ENCODE measurements at places on chromosomes 3 and 15.

DNA sequence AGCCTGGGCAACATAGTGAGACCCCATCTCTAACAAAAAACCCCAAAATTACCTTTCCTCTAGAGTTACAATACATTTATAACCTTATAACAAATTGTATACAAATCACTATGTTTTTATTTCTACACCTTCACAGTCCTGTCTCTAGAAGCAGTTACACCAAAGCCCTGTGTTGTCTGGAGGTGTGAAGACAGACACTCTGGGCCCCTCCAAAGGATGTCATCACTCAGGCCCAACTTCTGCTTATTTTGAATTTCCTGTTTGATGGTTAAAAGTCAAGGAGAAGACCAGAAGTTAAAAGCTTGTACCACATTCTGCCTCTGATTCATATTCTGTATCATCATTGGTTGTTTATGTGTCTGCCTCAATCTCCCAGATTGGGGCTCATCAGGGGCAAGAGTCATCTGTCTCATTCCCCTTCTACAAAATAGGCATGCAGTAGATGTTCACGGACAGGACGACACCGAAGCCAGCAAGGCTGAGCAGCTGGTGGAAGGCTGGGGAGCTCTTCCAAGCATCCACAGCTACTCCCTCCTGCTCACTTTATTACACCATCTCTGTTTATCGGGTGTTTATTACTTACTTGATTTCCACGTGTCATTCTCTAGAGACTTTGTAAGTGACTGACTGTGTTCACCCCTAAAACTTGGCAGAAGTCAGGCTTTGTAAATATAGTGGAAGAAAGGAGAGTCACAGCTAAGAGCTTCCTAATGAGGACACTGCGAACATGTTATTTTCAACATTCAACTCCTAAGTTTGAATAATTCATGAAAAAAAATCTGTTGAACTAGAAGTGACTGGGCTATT lies 136.8 kb upstream of the ANKRD28 start:
- DNase-seq, result no peak

DNA sequence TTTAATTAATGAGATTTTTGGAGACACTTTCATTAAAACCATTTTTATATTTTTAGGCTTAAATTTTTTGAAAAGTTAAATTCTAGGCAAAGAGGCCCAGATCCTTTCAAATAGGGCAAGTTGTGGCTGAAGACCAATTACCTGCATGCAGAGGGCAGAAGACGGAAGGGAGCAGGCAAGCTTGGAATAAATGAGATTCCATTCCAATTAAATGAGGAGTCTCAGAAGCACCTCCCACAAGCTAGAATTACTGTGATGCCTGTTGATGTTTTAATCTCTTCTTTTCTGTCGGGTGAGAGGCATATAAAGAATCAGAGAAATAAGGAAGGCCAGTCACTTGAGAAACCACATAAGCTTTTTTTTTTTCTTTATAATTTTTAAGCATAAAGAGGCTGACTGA lies 46.8 kb downstream of the KBTBD8 start:
- no peak for DNase-seq

GRCh38 chr3:32577174-32577573 lies 6.5 kb upstream of the DYNC1LI1 start:
- DNase-seq, result no peak

DNA sequence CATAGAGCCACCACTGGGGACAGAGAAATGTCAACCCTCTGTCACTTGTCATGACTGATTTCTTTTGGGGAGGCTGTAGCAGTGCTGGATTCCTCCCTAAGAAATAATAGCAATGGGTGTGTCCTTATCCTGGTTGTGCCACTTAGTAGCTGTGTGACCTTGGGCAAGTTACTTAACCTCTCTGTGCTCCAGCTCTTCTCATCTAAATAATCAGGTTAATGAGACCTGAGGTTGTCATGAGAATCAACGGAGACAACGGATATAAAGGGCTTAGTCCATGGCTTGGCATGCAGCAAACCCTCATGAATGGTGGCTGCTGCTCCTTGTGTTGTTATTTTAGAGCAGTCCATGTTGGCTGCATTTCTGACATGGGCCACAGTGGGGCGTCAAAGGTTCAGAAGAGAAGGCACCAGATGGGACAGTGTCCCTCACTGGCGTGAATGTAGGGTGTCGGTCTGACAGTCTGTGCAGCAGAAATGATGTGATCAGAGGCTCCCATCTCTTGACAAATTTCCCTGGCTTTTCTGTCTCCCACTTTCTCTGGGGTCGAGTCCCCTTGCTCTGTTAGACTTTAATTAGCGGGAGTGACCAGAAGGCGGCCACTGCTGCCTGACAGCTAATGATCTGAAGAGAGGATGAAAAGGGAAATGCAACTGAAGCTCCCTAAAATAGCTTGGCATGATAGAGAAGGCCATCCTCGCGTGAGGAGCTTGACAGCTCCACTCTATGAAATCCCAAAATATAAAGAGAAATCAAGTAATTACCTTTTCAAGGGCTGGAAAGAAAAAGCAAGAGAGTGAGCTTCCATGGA lies 209.4 kb downstream of the CADPS start:
- DNase-seq, result no peak

GRCh38 chr3:37256447-37256846 lies 82.1 kb upstream of the LRRFIP2 start:
- DNase-seq, result no peak

DNA sequence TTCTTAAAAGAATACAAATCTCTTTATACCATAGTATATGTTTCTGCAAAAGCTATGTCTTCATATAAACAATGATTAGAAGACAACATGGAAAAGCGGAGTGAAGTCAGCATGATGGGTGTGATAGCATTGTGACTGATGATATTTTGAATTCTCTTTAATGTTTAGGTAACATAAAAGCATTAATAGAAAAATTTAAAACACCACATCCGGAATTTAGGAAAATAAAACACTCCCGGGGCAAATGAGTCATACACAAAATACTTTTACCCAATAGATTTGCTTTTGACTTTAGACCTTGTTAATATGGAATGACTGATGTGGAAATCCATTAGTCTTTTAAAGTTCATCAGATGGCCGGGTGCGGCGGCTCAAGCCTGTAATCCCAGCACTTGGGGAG lies 134.7 kb downstream of the P3H2 start:
- no peak for DNase-seq
